ENCODE measurements at places on chromosomes 3 and 15.

- DNase-seq, result no peak
These were observed 27.4 kb upstream of the HDAC11 start for GRCh38 chr3:13452490-13453335.

- DNase-seq, result no peak
These were observed 946.0 kb downstream of the IGSF11 start for GRCh38 chr3:118088696-118089095.

GRCh38 chr3:137420198-137420995 lies 343.7 kb upstream of the SOX14 start:
- no peak for DNase-seq

GRCh38 chr15:71231758-71232157 lies 116.5 kb downstream of the THSD4 start:
- no peak for DNase-seq

Measured in epithelial cell of proximal tubule (primary cell).